ENCODE measurements at places on chromosomes 6 and 20.

DNA sequence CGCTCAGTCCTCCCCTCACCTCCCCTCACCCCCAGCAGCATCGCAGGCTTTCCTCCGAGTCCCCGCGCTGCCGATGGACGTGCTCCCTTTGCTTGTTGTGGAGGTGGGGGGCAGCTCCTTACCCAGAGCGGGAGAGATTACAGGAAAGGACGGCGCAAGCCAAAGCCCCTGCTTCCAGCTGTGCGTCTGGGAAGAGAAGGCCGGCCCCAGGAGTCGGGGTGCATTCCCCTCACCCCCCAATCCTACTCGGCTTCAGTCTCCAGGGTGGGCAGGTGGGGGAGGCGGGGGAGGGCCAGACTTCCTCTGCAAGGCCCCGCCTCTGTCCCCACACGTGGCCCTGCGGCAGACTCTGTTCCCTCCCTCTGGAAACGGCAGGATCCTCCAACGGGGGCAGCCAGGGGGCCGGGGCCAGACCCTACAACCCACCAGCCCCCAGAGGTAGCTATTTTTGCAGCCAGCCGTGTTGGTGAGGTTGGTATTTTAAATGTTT, 43.6 kb downstream of the NTSR1 start:
- no peak for DNase-seq

- no peak for DNase-seq
These were observed 249.7 kb downstream of the NKAIN2 start for GRCh38 chr6:124053315-124053714.

- DNase-seq, result no peak
These were observed 47.4 kb downstream of the HDAC2 start for GRCh38 chr6:113923526-113923925.

GRCh38 chr6:118594877-118595276, 46.8 kb downstream of the PLN start:
- no peak for DNase-seq

DNA sequence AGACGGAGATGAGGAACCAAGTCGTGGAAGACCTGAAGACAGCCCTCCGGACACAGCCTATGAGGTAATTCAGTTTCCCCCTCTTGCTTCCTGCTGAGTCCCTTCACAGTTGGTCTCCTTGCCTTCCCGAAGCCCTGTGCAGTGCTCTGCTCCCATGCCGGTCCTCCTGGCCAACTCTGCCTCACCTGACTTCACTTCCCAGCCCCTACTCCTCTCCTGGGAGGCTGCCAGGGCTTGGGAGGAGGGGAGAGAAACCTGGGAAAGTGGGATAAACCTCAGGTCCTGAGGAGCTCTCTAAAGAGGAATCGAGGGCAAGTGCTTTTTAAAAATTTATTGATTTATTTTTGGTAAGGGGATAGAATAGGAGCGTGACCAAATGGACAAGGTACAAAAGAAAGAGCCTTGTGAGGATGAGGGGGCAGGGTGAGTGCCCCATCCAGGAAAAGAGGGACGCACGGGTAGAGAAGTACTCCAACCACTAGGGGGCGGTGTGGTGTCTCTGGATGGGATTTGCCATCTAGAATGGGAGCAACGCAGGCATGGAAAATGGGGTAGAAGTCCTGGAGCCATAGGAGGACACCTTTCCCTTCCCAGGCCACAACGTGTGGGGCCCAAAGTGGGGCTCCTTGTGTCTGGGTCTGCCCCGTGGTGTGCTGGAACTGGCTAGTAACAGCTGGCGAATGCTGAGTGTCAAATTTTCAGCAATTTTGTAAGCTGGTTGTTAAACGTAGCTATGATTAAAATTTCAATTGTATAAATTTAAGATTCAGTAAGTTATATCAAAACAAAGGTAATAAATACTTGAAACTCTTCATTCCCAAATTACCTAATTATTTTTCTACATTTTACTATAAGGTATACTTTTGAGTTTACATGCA, 69.0 kb downstream of the MOCS1 start:
- peak; percentile 34 for DNase-seq

- peak; percentile 75 for DNase-seq
These were observed 46.2 kb downstream of the SLC22A23 start for GRCh38 chr6:3410385-3411360.

- DNase-seq, result peak; percentile 30
These were observed 79.6 kb downstream of the IPCEF1 start for GRCh38 chr6:154276810-154277628.

DNA sequence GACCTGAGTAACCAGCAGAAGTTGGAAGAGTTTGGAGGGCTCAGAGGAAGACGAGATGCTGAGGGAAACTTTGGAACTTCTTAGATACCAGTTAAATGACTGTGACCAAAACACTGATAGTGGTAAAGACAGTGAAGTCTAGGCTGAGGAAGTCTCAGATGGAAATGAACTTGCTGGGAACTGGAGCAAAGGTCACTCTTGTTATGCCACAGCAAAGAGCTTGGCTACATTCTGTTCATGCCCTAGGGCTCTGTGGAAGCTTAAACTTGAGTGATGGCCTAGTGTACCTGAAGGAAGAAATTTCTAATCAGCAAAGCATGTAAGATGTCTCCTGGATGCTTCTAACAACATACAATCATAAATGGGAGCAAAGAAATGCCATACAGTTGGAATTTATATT, 24.7 kb downstream of the WDR27 start:
- DNase-seq, result no peak

DNA sequence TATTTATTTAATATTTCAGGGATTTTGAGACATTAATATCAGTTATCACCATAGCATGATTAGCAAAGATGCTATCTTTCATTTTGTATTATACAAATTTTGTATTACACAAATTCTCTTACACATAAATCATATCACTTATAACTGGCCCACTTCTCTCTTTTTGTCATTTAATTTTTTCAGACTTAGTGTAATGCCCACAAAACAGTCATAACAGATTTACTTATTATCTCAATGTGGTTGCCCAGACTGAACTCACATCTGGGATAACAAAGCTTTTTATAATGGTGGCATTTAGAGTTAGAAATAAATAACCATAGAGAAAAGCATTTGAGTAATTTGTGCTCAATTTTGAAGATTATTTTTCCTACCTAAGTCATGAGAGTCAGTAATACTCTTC, 148.3 kb downstream of the TFAP2B start:
- DNase-seq, result no peak

DNA sequence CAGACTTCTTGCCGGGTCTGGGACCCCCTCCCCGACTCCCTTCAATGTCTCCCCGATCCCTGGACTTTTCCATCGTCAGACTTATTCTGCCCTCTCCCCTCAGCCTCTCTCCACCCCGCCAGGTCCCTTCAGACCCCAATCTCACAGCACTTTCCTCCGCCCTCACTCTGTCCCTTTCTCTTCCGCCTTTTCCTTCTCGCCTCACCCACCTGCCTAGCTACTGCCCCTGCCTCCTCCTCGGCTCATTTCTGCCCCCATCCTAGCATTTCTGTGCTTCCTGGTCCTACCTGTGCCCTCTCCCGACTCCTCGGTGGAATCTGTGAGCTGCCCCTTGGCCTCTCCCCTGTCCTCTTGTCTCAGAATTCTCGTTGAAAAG, 616 bp downstream of the CHMP4B start:
- DNase-seq, result no peak

- no peak for DNase-seq
These were observed 69.5 kb downstream of the LCA5 start for GRCh38 chr6:79467716-79468115.

GRCh38 chr20:48618052-48618451, 209.7 kb downstream of the PREX1 start:
- no peak for DNase-seq

- DNase-seq, result peak; percentile 86
These were observed 253.4 kb downstream of the PRL start for GRCh38 chr6:22043284-22043962.

DNA sequence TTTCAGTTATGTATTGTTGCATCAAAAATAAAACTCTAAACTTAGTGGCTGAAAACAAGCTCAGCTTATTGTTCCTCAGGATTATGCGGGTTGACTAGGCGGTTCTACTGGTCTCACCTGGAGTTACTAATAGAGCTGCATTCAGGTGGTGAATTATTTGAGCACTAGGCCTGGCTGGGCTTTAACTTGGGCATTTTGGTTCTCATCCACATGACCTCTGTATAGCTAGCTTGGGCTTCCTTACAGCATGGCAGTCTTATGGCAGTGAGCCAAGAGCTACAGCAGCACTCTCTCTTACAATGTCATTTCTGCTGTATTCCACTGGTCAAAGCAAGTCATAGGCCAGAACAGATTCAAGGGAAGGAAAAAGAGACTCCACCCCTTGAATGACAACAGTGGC, 1.6 kb downstream of the PGBD1 start:
- no peak for DNase-seq

DNA sequence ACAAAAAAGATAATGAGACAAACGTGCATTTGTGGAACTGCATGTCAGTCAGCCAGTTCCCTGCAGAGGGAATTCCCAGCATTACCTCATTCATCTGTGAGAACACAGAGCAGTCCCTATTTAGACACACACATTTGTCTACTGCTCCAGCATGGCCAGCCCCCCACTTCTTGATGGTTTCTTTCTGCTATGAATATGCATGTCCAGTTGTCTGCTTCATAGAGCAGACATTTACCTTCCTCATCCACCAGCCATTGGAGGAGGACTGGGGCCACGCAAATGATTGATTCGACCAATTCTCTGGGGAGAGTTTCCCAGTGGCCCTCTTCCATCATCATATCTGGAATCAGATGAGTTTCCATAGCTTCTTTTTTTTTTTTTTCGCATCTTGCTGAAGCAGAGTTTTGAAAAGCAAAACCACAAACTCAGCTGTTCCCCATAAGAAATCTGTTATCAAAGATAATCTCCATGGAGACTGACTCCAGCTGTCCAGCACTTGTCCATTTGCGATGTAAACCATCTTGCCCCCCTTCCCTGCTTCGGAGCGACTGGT, 11.8 kb downstream of the ENPP1 start:
- DNase-seq, result no peak
